Bronchial epithelial cell (primary cell): ENCODE measurements at places on chromosomes 12 and 14. TPM values are rescaled to one million over a fixed set of nuclear protein-coding genes. Genes with fewer than 3 reads are reported as not detected.
A peak's percentile ranks its signal among the peaks of the same experiment; 100 is the strongest.

DNA sequence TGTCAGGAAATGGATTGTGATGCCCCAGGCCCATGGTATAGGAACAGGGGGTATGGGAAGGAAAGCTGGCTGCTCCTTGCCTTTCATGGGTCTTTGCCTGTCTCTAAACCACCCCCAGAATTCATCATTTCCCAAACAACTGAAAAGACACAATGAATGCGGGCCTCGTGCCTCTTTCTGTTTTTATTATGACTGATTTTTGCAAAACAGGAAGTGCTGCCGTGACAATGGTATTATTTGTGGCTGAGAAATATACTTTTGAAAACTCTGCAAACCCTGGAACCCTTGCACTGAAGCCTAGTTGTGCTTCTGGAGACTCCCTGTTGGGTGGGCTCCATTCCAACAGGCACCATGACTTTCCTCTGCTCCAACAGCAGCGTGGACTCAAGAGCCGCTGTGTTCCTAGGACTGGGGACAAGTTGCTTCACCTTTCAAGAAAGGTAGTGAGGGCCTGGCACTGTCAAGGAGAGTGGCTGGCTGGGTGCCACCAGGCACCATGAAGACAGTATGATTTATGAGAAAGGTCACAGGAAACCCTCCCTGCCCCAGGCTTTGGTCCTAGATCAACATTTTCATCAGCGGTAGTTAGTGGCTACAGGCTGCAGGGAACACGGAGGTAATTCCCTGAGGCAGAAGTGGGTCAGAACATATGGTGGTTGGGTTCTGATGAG, 4.8 kb upstream of the DGLUCY start:
- no peak for DNase-seq

Gene TMEM52B
- not detected in 2 replicates for total RNA-seq

- peak; percentile 96 for DNase-seq
These were observed 45.5 kb downstream of the FGD4 start for GRCh38 chr12:32444895-32445294.

GRCh38 chr14:60723116-60723906, 840 bp downstream of the SIX4 start:
- peak; percentile 33 for DNase-seq

- DNase-seq: no peak
These were observed 94.3 kb downstream of the FUT8 start for GRCh38 chr14:65506801-65507200.

- peak; percentile 38 for DNase-seq
These were observed 10.1 kb upstream of the TWF1 start for GRCh38 chr12:43816168-43816567.

Gene INSM2
- total RNA-seq: not detected in 2 replicates

GRCh38 chr14:22824711-22825359, 4.9 kb upstream of the MRPL52 start:
- DNase-seq: peak; percentile 93

GRCh38 chr12:118377884-118378470, 1.6 kb downstream of the SUDS3 start:
- DNase-seq: peak; percentile 42

- no peak for DNase-seq
These were observed 374.4 kb downstream of the DPF3 start for GRCh38 chr14:72519543-72519942.

- DNase-seq: no peak
These were observed 10.8 kb downstream of the FAM222A start for GRCh38 chr12:109724321-109724892.

DNA sequence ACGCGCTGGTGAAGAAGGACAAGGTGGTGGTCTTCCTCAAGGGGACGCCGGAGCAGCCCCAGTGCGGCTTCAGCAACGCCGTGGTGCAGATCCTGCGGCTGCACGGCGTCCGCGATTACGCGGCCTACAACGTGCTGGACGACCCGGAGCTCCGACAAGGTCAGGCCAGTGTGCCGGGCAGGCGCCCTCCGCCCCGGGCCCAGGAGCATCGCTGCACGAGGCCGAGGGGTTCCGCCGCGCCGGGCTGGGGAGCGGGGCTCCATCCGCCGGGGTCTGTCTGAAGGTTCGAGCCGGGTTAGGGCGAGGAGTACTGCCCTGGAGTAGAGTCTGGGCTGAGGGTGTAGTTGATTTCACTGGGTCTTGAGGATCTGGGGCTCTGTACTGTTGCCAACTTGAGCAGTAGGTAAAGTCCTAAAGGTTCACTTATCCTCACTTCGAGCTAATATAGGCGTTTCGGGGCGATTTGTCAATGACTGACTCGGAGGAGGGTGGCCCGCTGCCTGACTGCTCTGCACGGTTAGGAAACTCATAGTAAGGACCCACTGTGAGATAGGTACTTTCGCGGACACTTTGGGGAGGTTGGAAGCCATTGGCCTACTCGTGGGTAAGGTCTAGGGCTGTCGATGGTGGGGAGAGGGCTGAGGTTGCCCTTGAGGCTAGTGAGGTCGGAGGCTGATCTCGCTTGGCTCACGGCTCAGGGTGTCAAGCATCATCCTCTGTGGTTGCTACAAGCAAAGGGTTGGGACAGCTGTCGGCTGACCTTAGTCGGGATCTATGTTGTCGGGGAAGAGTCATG, 574 bp downstream of the GLRX5 start:
- DNase-seq: no peak

DNA sequence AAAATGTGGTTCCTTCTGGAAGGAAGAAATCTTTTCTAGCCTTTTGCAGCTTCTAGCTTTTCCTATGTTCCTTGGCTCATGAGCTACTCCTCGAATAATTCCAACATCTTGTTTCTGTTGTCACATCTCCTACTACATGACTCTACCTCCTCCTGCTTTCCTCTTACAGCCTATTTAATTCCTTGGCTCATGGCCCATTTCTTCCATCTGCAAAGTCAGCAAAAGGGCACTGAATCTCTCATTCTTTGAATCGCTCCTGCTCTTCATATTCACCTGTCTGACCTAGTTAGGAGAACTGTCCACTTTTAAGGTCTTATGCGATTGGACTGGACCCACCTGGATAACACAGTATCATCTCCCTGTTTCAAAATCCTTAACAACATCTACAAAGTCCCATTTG, 15.8 kb downstream of the PRKD1 start:
- no peak for DNase-seq

- no peak for DNase-seq
These were observed 2.8 kb downstream of the IRF2BPL start for GRCh38 chr14:77025744-77026165.

Gene STAT2
- 47.5 and 47.9 TPM in 2 replicates for total RNA-seq

- peak; percentile 29 for DNase-seq
These were observed 52.6 kb downstream of the RASSF8 start for GRCh38 chr12:26011099-26011498.

DNA sequence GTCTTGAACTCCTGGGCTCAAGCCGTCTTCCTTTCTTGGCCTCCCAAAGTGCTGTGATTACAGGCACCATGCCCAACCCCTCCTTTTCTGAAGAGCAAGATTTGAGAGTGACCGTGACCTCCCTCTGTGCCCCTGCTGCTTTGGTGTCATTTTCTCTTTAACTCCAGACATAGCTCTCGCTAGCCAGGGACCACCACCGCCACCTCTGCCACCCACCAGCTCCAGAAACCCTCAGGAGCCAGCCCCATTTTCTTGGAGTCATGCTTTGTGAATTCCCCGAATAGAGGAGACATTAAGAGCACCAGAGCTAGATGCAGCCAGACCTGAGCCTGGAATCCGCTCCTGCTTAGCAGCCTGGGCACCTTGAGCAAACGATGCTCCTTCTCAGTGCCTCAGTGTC, 18.2 kb downstream of the SDSL start:
- DNase-seq: no peak

- DNase-seq: no peak
These were observed 7.6 kb downstream of the SAMD4A start for GRCh38 chr14:54574528-54574927.

- DNase-seq: peak; percentile 12
These were observed 148.9 kb downstream of the GRIP1 start for GRCh38 chr12:66529934-66530333.

GRCh38 chr14:90774316-90774715, 41.9 kb downstream of the TTC7B start:
- no peak for DNase-seq

DNA sequence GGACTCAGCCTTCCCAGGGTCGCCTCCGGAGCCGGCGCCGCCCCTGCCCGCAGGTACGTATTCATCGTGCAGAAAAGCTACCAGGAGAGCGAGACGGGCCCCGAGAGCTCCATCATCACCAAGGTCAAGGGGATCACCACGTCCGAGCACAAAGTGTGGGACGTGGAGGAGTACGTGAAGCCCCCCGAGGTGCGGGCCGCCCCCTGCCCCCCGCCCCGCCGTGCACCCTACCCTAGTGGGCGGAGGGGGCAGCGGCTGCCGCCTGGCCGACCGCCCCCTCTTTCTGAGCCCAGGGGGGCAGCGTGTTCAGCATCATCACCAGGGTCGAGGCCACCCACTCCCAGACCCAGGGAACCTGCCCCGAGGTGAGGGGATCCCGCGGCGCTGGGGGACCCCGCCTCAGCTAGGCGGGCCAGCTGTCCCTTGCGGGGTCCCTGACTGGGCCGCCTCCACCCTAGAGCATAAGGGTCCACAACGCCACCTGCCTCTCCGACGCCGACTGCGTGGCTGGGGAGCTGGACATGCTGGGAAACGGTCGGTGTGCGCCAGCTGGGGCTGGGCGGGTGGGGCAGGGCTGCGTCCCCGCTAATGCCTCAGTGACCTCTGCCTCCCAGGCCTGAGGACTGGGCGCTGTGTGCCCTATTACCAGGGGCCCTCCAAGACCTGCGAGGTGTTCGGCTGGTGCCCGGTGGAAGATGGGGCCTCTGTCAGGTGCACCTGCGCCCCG, 973 bp downstream of the P2RX2 start:
- DNase-seq: no peak

Gene LRRC10
- not detected in 2 replicates for total RNA-seq

DNA sequence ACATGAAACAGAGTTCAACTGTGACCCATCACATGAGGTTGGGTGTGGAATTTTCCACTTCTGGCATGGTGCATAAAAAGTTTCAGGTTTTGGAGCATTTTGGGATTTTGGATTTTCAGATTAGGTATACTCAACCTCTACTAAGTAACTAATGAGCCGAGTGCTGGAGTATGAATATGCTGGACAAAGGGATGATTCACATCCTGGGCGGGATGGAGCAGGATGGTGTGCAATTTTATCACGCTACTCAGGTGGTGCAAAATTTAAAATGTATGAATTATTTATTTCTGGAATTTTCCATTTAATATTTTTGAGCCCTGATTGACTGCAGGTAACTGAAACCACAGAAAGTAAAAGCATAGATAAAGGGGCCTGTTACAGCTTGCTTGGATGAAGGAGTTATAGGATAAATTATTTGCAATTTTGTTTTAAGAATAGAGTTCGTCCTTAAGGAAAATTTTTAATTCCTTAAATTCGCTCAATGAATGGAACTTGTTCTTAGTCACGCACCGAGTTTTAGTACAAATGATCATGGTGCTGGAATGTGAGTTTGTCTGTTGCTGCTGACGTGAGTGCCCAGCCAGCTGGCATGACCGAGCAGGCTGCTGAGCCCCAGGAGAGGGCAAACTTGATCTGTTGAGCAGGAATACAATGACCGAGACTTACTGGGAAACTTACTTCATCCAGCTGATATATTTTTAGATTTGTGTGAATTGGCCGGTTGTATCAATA, 176.3 kb downstream of the ESR2 start:
- DNase-seq: peak; percentile 98

Gene ALX1
- 0.26 and 0.38 TPM in 2 replicates for total RNA-seq

Gene KRT79
- total RNA-seq: under 0.01 and 0.26 TPM in 2 replicates

Gene MAP1LC3B2
- total RNA-seq: 0.79 and 1.8 TPM in 2 replicates

DNA sequence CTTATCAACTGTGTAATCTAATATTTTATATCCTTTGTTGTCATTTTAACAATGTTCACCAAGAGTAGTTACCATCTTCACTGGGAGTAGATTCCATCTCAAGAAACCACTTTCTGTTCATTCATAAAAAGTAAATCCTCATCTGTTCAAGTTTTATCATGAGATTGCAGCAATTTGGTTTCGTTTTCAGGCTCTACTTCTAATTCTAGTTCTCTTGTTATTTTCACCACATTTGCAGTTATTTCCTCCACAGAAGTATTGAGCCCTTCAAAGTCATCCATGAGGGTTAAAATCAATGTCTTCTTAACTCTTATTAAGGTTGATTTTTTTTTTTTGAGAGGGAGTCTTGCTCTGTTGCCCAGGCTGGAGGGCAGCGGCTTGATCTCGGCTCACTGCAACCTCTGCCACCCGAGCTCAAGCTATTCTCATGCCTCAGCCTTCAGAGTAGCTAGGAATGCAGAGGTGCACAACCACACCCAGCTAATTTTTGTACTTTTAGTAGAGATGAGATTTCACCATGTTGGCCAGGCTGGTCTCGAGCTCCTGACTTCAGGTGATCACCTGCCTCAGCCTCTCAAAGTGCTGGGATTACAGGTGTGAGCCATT, 276.6 kb downstream of the ACSS3 start:
- no peak for DNase-seq

Gene MYF6
- total RNA-seq: not detected in 2 replicates

GRCh38 chr12:89126712-89127111, 225.6 kb downstream of the DUSP6 start:
- peak; percentile 15 for DNase-seq

- peak; percentile 69 for DNase-seq
These were observed 23.7 kb upstream of the DHRS4 start for GRCh38 chr14:23929822-23930294.

GRCh38 chr14:102005336-102005735, 41.0 kb downstream of the DYNC1H1 start:
- DNase-seq: no peak

DNA sequence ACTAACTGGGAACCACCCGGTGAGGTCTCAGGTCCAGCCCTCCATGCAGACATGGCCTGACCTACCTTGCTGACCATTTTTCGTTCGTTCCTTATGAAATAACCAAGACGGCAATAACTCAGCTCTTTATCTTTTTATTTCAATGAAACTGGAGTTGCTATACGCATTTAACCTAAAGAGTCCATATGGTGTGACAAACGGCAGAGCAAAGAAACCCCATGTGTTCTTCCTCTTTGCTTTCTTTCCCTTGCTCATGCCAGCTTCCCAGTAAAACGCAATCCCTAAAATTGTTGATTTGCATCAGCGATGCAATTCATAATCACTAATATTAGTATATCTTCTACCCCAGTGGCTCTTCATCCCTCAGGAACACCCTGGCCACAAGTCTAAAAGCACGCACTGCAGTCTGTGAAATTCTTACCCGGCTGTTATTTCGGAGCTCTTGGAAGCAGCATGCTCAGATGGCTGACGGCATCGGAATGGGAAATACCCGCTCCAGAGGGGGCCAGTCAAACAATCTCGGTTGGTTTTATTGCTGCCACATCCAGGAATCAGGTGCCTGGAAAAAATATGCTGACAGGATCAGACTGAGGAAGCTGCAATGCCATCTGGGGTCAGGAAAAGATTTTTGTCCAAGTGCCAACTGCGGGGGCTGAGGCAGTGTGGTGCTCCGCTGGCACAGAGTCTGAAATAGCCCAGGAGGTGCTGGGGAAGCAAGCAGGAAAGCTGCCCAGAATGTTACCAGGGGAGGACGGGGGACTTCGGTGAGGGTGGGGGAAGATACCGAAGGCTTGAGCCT, 28.2 kb upstream of the KCNA1 start:
- no peak for DNase-seq

DNA sequence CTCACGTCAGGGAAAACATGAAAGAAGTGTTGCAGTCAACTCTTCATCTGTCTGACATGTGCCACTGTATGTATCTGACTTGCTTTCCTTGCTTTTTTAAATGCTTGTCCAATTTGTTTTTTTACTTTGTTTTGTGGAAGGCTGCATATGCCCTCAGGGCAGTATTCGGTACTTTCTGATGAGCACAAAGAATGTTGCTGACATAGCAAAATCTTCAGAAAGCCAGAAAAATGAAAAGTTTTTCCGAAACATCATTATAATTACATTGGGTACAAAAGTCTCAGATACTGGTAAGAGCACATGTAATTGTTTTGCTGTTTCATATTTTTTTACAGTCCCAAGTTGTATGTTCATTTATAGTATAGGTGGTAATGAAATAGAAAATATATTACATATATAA, 144.3 kb downstream of the NTS start:
- no peak for DNase-seq

Gene C12orf54
- 0.53 and 6.7 TPM in 2 replicates for total RNA-seq
